ENCODE measurements at places on chromosomes 3 and 15.

GRCh38 chr3:151044706-151045105, 40.8 kb upstream of the MED12L start:
- no peak for DNase-seq

GRCh38 chr15:67383899-67384298, 129.3 kb downstream of the IQCH start:
- no peak for DNase-seq

GRCh38 chr3:41502023-41502422, 302.7 kb downstream of the CTNNB1 start:
- DNase-seq = no peak

DNA sequence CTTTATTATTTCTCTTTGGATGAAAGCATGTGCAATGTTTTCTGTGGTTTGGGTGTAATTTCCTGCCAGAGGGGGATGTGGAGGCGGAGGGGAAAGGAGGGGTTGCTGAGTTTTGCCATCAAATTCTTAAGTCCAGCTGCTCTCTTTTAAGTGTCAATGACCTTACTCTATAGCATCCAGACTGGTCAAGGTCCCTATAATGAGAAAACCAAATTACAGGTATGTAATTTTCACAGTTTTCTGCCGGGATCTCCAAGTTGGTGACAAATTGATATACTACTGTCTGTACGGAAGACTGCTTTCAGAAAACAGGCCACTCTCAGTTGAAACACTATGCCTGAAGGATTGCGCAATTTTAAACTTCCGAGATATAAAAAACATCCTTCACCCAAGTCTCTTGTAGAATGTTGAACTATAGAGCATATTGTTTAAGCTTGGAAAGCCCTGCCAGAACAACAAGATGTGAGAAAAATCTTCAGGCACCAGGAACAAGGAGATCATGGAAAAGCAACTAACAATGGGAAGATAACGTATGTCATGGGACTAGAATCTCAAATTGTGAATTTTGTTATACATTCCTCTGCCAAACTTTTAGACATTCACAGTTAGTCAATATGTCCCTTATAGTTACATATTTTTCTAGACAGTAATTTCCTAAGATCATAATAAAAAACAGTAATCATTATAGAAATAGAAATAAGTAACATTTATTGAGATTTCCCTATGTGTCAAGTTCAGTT, 300.7 kb upstream of the SATB1 start:
- no peak for DNase-seq

DNA sequence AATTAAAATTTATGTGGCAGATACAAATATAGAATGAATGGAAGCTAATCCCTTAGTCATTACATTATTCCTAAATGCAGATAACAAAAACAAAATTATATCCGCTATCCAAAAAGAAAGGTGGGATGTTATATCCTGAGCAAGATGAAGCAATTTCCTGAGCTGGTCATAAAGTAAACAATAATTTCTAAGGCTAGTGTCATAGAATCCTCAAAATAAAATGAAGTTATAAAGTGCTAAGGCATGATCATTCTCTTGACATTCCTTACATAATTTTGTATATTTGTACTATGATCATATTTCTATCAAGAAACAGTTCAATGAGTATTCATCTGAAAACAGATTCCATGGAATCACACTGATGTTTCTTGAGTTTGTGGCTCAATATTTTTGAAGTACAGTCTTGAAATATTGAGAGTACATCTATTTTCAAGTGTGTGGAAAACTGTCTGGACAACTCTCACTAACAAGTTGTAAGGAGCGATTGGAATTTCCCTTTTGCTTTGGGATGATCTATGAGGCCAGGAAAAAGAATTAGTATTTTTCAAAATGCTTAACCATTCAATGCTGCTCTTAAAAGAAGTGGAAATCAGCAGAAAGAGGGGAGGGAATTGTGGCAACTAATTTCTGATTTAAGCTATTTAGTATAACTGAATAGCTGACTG, 92.4 kb downstream of the ABI3BP start:
- no peak for DNase-seq

DNA sequence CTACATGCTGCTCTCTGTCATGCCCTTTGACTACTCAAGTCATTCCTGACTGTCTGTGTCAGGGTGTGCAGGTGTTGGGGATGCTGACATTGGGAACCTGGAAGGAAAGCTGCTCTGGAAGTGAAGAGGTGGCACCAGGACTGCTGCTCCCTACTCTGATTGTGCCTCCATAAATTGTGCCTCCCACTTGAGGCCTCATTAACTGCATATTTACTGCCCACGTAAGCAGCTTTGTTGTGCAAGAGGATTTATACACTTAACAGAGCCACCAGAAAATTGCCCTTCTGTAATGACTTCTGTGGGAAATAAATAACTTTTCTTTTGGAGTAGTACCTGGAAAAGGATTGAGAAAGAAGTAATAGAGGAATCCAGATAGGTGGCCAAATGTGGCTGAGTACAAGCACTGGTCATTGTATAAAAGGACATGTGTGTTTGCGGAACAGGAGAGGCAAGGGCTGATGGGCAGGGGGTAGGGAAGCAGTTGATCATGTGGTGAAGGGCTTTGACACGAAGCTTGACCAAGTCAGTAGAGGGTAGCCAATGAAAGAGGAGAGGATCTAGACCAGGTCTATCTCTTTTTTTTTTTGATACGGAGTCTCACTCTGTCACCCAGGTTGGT, 24.8 kb downstream of the IL20RB start:
- DNase-seq = no peak

DNA sequence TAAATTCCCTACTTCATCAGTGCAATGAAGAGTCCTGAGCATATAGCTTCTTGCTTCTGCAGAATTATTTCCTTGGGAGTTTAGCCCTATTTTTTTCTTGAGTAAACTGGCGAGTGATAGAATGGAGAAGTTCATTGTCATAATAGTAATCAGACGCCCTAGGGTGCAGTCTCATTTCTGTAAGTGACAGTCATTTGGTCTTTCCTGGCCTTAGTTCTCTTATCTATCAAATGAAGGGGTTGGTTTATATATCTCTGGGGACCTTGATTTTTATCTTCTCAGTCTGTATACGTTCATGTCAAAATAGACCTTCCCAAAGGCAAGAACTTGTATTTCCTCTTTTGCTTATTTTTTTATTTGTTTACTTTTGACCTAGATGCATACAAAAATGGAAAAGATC, 9.9 kb upstream of the ALPK3 start:
- no peak for DNase-seq

GRCh38 chr3:46922426-46922825, 44.9 kb downstream of the PTH1R start:
- DNase-seq = no peak

DNA sequence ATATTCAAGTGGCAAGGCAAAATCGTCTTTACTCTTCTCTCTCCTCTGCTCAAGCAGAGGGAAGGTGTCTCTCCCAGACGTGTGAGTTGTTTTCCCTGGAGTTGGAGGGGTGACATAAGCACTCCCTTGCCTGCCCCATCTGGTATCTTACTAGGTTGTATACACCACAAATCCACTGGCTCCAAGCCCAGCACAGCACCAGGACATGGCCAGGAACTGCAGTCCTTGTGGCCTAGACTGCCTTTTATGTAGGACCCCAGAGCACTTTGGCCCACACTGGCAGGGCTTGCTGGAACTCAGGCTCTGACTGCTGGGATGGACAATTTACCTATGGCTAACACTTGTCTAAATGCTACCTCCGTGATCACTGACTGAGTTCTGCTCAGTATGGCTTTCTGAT, 34.0 kb downstream of the DZIP3 start:
- DNase-seq = no peak

DNA sequence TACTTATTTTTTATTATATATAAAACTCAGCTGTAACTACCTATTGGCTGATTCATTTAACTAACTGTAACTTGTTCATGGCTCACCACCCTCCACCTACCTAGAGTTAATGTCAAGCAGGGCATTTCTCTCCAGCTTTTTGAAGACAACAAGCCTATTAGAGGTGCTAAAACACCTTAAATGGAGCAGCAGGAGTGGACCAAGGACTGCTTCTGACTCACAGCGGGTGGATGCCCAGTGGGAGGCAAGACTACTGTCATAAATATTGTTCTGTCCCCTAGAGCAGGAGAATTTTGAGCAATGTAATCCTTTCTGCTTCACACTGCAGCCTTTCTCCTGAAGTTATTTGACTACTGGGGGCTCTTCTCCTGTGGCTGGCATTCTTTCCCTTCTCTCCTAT, 146.9 kb downstream of the CLSTN2 start:
- DNase-seq = no peak

DNA sequence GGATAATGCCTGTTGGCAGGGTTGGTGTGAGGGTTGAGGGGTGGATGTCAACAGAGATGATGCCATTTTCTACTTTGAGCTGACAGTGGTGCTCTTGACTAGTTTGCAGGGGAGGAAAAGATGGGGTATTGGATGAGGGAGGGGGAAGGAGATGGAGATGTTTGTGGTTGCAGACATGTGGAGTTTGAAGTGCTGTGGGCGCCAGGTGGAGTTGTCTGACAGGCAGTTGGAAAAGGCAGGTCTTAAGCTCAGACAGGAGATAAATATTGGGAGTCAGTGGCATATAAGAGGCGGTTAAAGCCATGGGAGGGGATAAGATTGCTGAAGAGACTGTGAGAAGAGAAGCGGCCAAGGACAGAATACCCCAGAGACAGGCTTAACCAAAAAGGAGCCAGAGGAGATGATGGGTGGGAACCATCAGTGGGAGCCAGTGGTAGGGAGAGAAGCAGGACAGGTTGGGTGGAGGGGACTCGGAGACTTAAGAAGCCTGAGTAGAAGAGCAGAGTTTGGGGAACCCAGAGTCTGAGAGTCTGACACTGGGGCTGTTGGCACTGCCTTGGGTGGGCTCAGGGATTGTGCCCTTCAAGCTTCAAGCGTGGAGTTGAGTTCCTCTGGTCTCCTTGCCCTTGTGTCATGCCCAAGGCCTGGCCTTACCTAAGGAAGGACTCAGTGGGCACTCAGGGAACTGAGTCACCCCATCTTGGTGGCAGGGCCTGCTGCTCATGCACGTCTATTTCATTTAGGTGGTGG, 13.9 kb downstream of the COPG1 start:
- DNase-seq = no peak

DNA sequence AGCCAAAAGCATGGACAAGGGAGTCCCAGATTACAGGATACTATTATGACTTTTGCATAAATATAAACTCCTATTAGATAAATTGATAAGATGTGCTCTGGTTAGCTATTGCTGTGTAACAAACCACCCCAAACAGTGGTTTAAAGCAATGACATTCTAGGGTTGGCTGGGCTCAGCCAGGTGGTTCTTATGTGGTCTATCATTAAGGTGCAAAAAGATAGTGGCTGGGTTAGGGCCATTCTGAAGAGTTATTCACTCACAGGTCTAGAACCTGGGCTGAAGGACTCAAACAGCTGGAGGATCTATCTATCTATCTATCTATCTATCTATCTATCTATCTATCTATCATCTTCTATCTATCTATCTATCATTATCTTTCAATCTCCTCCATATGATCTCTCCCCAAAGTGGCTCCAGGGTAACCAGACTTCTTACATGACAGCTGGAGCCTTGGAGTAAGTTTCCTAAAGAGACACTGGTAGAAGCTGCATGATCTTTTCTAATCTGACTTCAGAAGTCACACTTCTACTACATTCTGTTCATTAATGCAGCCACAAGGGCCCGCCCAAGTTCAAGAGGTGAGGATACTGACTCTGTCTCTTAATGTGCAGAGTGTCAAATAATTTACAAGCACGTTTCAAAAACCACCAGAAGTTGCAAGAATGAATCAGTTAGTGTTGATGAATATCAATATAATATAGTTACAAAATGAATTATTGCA, 74.9 kb upstream of the XCR1 start:
- no peak for DNase-seq

- DNase-seq = no peak
These were observed 156.6 kb downstream of the NR1D2 start for GRCh38 chr3:24101676-24102168.

DNA sequence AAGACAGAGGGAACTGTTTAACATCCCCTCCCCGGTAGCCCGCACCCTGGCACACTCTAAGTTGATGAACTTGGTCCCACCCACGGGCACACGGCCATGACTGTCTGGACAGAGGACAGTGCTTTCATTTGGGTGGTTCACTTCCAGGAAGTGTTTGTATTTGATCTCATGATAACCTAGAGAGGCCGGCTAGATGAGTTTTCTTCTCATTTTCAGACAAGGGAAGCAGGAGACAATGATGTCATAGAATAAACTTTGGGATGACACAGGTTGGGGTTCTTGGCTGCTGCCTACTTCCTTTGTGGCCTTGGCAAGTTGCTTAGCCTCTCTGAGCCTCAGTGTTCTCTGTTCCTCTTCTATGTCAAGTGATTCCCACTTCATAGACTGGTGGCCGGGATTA, 16.1 kb upstream of the LYSMD4 start:
- DNase-seq = no peak

GRCh38 chr3:194976874-194977273, 291.2 kb downstream of the FAM43A start:
- no peak for DNase-seq

GRCh38 chr15:88179562-88179961, 77.0 kb downstream of the NTRK3 start:
- no peak for DNase-seq
